Mammary epithelial cell (primary cell): ENCODE measurements at places on chromosomes 4 and X. TPM values are rescaled to one million over a fixed set of nuclear protein-coding genes. Genes with fewer than 3 reads are reported as not detected.

BST1 gene
- polyA plus RNA-seq: 0.50 TPM

RIBC1 gene
- polyA plus RNA-seq: 0.23 TPM

KIAA1210 gene
- polyA plus RNA-seq: not detected

ZNF711 gene
- 0.02 TPM for polyA plus RNA-seq

TRIM60 gene
- polyA plus RNA-seq: not detected

C4orf17 gene
- not detected for polyA plus RNA-seq

DGAT2L6 gene
- polyA plus RNA-seq: not detected

- DNase-seq: no peak
These were observed 103.6 kb upstream of the BCOR start for GRCh38 chrX:40201329-40201885.

GRCh38 chrX:23803931-23804381, 21.0 kb downstream of the SAT1 start:
- peak; percentile 84 for DNase-seq

- peak; percentile 14 for DNase-seq
These were observed 196.2 kb downstream of the SNCA start for GRCh38 chr4:89640620-89641366.

DNA sequence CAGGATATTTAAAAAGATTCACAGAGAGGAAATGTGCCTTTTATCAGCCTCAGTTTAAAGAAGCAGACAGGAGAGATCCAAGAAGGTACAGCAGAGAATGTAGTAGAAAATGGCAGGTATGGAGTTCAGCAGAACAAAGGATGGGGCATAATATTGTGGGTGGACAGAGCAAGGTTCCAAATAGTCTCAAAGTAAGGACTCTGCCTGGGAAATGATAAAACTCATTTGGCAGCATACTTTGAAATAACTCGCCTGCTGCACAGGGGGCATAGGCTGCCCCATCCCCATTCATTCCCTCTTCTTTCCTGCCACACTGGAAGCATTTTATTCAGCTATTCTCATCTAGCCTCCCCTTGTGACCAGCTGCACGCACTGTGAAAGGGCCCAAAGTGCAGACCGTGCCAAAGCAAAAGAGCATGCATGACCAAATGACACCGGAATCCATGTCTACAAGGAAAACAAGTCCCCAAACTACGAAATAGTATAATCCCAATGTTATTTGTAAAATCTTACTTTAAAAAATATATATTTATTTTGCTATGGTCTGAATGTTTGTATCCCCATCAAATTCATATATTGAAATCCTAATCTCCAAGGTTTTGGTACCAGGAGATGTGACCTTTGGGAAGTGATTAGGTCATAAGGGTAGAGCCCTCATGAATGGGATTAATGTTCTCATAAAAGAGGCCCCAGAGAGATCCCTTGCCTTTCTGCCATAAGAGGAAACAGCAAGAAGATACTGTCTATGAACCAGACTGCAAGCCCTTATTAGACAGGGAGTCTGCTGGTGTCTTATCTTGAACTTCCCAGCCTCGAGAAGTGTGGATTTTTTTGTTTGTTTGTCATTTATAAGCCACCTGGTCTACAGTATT, 77.4 kb upstream of the PRSS48 start:
- no peak for DNase-seq

DNA sequence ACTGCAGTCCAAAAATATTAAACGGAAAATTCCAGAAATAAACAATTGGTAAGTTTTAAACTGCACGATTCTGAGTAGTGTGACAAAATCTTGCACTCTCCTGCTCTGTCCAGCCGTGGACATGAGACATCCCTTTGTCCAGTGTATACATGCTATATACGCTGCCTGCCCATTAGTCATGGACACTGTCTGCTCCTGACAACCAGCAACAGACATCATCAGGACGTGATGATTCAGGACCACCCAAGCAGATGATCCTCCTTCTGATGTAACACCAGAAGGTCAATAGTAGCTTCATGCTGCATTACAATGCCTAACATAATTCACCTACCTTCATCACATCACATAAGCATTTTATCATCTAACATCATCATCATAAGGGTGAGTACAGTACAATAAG, 36.3 kb downstream of the ATRX start:
- no peak for DNase-seq

DNA sequence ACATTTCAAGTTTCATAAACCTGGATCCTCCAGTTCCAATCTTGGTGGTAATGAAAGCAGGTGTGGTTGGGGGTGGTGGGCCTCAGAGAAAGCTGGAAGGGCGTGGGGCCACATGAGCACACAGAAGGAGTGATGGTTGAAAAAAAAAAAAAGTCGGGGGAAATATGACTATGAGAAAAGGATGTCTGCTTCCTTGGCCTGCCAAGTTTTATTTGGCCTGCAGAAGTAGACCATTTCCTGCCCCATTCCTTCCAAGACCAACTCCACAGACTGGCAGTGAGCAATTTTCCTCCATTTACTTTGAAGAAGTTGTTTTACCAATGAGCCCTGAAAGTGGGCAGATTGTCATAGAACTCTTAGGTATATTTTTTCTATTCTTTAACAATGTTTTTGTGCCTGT, 43.3 kb downstream of the LNX1 start:
- DNase-seq: no peak

DNA sequence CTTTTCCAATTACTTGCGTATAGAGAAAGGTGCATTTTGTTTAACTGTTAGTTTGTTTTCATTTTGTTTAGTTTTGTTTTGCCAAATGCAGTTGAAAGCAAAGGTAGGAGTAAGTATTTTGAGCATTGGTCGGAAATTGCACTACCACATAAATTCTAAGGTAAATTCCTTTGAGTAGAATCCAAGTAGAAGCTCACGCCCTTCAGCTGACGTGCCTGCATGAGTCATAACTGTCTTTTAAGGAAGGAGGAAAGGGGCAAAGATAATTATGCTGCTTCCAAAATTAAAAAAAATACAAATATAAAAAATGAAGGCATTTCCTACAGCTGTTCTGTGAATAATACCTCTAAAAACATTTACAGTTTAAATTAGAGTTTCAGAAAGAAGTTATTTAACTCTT, 110.2 kb upstream of the MYOZ2 start:
- peak; percentile 74 for DNase-seq

DNA sequence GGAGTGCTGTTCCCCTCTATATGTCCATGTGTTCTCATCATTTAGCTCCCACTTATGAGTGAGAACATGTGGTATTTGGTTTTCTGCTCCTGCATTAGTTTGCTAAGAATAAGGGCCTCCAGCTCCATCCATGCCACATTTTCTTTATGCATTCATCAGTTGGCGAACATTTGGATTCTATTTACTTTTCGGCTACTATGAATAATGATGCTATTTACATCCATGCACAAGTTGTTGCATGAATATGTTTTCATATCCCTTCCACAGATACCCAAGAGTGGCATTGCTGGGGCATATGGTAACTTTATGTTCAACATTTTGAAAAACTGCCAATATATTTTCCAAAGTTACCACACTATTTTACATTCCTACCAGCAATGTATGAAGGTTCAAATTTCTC, 13.8 kb upstream of the DDX53 start:
- no peak for DNase-seq

- no peak for DNase-seq
These were observed 14.1 kb downstream of the GABRA4 start for GRCh38 chr4:46979283-46979682.

- DNase-seq: no peak
These were observed 42.5 kb upstream of the MAP3K15 start for GRCh38 chrX:19557822-19558221.

GRCh38 chrX:8323356-8323755, 141.3 kb upstream of the VCX3B start:
- DNase-seq: no peak

DNA sequence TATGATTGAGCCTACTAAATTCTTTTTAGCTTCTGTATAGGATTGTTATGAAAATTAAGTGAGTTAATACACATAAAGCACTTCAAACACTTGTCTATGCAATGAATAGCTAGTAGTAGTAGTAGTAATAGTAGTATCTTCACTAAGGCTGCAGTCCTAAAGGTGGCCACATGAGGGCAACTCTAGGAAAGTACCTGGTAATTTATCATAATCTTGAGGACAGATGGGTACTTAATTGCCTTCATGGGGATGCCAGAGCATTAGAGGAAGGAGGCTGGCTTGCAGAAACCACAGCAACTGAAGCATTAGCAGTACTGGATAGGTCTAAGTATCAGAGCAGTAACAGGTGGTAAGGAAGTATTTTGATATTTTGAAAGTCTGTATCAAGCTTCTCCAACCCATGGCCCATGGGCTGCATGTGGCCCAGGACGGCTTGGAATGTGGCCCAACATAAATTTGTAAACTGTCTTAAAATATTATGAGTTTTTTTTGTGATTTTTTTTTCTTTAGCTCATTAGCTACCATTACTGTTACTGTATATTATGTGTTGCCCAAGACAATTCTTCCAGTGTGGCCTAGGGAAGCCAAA, 17.3 kb downstream of the NIPAL1 start:
- peak; percentile 34 for DNase-seq

DNA sequence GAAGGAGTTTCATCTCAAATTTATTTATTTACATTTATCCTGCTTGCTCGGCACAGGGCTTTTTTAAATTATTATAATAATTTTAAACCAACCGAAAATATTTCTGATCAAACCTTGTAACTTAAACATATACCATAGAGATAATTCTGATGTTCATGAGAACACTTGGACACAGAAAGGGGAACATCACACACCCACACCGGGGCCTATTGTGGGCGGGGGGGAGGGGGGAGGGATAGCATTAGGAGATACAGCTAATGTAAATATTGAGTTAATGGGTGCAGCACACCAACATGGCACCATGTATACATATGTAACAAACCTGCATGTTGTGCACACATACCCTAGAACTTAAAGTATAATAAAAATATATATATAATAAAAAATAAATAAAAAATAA, 2.9 kb downstream of the ANXA5 start:
- DNase-seq: no peak

DNA sequence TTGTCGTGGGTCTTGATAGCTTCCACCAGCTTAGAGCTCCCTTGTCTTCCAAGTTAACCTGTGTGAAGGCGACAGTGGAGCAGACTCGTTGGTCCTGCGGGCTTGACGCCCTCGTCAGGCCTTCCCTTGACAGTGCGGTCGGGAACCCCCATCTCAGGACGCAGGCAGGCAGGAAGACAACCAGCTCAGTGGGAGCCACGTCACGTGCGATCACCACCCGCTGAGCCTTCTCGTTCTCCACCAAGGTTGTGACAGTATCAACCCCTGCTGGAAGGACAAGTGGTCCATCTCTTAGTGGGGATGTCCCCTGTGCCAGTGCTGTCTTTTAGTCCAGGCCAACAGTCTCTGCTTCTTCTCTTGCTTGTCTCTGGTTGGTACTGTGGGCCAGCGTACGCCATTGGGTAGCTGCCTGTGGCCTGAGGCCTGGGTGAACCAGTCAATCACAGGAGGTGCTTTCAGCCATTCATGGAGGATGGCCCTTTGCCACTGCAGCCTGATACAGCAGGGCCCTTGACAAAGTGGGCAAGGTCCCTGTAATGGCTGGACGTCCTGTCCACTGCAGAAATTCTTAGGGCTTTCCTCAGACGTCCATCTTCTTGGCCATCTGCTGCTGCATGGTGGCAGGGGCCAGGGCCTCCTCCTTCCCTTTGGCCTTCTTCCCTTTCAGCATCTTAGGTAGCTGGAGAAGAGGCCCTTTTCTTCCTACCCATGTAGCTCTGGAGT, 31.4 kb downstream of the RGS12 start:
- no peak for DNase-seq

GRCh38 chrX:37956223-37956622, 50.1 kb upstream of the SYTL5 start:
- DNase-seq: no peak

DNA sequence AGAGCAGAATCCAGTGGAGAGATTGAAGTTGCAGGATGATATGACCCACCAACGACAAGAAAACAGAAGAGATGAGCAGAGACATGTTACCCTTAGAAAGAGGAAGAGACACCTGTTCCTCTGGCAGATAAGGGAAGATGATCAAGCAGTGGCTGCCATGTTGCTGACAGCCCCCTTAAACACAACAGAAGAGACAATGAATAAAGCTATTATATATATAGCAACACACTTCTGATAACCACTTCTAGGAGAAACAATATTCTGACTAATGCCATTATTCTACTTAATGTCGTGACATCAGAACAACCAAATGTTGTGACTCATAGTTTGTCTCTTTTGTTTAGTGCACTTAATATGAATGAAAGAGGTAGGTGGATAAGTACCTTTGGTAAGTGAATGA, 44.9 kb downstream of the SH3RF1 start:
- DNase-seq: peak; percentile 53

- DNase-seq: no peak
These were observed 11.5 kb upstream of the CAMK2D start for GRCh38 chr4:113773014-113773413.

DNA sequence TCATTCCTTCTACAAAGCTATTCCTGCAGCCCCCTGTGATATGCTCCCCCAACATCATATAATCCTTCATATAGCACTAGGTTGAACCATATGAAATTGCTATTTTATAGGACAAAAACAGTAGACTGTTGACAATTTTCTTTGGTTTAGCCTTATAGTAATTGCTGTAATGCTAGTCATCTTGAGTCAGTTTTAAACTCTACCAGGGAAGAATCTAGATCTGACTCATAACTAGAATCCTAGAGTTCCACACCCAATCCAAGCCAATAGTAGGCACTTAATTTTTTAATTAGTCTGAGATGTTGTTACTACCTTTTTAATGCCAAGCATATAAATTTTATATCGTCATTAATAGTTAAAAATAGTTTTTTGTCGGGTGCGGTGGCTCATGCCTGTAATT, 136.8 kb downstream of the CHRNA9 start:
- peak; percentile 23 for DNase-seq

- DNase-seq: no peak
These were observed 141.5 kb downstream of the TENM3 start for GRCh38 chr4:182384631-182385091.

GRCh38 chrX:16658284-16658683, 8.3 kb downstream of the S100G start:
- DNase-seq: peak; percentile 9

DNA sequence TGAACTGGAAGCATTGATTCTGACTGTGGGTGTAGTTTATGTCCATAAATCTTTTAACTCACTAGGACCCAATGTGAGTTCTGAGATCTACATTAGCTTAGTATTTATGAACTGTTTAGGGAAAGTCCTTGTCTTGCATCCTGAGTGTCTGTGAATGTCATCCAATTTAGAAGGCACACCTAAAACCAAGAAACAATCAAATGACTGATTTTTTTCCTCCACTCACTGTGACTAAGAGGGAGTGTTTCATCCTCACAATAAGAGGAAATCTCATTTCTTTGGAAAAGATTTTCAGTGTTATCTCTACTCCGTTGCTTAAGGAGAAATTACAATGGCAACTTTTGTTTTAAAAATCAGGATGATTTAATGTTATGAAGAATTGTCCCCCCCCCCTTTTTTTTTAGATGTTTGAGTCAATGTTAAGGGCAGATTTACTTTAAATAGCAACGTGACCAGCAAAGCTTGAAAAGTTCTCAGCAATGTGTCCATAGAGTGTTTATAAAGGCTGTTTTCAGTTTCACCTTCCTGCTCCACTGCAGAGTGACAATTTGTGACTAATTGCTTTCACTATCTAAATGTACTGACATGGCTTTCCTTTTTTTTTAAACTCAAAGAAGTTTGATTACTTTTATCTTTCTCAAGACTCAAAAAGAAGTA, 173.0 kb downstream of the SPCS3 start:
- DNase-seq: peak; percentile 53

GRCh38 chrX:39445336-39445735, 644.1 kb downstream of the MID1IP1 start:
- no peak for DNase-seq

GRCh38 chrX:41796577-41796976, 72.6 kb downstream of the GPR82 start:
- no peak for DNase-seq
